ENCODE measurements at places on chromosomes 3 and 15.
A peak's percentile ranks its signal among the peaks of the same experiment; 100 is the strongest.

GRCh38 chr3:143482106-143483088 lies 362.8 kb downstream of the CHST2 start:
- no peak for DNase-seq

DNA sequence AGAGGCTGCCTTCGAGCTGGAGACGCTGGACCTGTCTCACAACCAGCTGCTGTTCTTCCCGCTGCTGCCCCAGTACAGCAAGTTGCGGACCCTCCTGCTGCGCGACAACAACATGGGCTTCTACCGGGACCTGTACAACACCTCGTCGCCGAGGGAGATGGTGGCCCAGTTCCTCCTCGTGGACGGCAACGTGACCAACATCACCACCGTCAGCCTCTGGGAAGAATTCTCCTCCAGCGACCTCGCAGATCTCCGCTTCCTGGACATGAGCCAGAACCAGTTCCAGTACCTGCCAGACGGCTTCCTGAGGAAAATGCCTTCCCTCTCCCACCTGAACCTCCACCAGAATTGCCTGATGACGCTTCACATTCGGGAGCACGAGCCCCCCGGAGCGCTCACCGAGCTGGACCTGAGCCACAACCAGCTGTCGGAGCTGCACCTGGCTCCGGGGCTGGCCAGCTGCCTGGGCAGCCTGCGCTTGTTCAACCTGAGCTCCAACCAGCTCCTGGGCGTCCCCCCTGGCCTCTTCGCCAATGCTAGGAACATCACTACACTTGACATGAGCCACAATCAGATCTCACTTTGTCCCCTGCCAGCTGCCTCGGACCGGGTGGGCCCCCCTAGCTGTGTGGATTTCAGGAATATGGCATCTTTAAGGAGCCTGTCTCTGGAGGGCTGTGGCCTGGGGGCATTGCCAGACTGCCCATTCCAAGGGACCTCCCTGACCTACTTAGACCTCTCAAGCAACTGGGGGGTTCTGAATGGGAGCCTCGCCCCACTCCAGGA lies 21.1 kb downstream of the NRROS start:
- DNase-seq, result no peak

- DNase-seq, result no peak
Observed at GRCh38 chr3:31754575-31755278, 222.0 kb downstream of the STT3B start.

DNA sequence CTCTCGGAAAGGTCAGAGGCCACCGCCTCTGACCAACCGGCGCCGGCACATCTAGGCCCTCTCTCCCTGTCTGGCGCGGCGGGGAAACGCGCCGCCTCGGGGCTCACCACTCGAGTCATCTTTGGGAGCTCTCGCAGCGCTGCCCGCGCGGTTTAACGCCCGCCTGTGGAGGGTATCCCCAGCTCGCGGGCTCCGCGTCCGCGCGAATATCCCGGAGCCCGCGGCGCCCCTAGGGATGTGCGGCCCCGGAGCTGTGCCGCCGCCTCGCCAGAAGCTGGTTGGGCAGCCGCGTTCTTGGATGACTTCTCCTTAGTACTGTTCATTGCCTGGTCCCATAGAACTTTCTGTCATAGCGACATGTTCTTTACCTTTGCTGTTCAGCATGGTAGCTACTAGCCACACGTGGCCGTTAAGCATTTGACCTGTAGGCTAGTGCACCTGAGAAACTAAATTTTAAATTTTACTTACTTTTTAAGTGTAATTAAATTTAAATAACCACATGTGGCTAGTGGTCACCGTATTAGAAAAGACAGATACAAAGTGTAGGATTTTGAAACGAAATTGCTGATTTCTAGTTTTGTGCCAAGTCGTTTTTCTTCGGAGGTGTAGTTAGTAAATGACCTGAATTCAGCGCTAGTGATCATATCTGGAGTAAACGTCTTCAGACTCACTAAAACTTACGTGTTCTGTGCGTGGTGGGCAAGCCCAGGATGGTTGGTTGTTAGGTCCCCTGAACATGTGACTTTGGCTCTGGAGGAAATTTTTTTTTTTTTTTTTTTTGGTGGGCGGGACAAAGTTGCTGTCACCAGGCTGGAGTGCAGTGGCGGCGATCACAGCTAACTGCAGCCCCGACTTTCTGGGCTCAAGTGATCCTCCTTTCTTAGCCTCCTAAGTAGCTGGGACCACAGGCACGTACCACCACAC lies 835 bp downstream of the ARIH2 start:
- peak; percentile 33 for DNase-seq

DNA sequence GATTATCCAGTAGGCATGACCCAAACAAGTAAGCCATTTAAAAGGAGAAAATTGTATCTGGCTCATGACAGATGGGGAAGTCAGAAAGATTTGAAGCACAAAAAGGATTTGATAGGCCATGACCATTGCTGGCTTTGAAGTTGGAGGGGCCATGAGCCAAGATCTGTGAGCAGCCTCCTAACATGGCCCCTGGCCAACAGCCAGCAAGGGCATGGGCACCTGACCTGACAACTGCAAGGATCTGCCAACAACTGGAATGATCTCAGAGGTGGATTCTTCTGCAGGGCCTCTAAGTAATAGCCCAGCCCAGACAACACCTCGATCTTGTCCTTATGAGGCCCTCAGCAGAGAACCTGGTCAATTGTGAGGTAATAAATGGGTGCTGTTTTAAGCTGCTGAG lies 93.0 kb downstream of the ARNT2 start:
- no peak for DNase-seq

DNA sequence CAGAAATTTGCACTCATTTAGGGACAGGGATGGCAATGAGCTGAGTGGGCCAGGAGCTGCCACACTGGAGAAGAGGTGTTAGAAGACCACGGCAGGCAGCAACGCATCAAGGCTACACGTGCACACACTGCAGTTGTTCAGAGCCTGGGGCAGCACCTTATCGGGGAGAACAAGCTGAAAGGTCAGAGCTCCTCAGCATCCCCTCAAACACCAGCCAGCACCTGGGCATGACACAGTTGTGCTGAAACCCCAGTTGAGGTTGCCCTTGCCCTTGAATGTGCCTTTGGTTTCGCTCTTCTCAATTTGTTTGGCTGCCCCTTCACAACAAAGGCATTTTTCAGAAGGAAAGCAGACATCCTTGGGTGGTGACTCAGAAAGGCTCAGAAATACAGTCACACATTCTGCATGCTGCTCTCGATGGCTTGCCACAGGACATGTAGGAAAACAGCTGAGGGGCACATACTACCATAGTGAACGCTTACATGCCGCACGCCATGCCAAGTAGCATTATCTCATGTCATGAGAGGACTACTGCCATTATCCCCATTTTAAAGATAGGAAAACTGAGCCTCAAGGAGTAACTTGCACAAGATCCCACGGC lies 57.6 kb downstream of the ST8SIA2 start:
- no peak for DNase-seq

GRCh38 chr15:101123222-101123910 lies 128.5 kb downstream of the CHSY1 start:
- DNase-seq, result no peak

DNA sequence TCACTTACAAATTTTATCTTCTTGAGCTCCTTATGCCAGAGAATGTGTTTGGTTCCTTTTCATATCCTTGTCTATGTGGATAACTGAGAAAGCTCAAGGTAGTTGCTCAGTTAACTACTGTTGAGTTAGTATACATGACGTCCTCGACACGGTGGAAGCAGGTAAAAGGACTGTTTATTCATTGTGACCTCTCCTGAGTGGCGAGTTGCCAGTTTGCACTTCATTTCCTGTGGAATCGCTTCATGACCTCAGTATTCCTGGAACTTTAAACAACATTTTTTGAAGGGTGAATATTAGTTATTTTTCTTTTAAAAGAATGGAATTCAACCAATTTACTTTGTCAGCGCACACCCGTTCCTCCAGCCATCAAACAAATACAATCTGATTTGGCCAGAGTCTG lies 1.2 kb upstream of the TPRG1 start:
- no peak for DNase-seq

GRCh38 chr15:68281008-68281407 lies 3.5 kb downstream of the FEM1B start:
- DNase-seq, result no peak

- DNase-seq, result no peak
Observed at GRCh38 chr3:187713504-187713903, 11.1 kb upstream of the RTP2 start.

GRCh38 chr3:66819993-66820501 lies 178.1 kb upstream of the KBTBD8 start:
- DNase-seq, result no peak

GRCh38 chr15:68012911-68013310 lies 41.2 kb upstream of the PIAS1 start:
- no peak for DNase-seq

DNA sequence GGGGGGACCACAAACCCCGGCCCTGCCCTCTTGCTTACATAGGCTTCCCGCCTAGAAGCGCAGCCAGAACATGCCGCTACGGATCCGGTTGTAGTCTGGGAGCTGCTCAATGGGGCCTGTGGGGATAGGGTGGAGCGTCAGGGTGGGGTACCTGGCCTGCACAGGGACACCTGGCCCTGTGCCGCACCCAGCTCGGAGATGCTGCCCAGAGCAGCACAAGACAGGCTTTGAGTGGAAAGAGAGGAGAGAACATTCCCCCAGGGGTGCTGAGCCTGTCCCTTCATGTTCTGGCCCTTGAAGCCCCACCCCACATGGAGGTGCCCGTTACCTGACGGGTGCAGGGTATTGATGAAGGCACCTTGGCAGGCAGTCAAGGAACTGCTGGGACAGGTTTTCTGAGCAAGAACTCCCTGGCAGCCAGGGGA lies 4.0 kb upstream of the COL7A1 start:
- DNase-seq, result no peak

DNA sequence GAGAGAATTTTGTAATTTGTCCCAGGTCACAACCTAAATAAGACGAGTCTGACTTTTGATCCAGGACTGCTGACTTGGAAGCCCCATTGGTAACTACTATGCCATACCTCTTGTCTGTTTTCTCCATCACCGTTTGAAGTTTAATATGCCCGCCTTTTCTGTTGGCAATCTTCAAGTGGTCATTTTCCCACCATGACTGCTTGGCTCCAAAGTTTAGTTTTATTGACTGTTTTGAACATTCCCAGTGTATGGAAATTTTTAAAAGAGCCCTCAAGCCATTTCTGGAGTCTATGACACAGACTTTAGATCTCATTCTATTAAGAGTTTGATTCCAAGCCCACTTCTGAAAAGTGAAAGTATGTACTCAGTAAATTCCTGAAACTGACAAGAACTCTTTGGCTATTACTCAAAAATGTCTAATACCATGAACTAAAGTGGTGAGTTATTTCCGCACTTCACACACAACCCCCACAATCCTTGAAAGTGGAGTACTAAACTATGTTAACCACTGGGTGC lies 136.7 kb upstream of the ADAMTS9 start:
- DNase-seq, result no peak

- DNase-seq, result no peak
Observed at GRCh38 chr3:170739410-170739809, 130.6 kb downstream of the RPL22L1 start.

DNA sequence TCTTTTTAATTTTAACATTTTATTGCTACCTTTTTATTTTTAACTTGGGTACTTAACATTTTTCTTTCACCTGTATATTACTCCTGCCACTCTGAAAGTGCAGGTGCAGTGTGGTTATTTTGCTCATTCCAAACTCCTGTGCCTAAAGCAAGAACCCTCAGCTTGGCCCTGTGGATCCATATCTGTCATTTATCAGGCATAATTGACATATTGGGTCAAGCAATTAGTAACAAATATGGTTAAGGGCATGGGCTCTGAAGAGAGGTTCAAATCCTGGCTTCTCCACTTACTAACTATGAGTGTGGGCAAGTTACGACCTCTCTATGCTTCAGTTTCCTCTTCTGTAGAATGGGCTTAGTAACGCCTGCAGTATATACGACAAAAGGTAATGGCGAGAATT lies 9.8 kb upstream of the VPS8 start:
- no peak for DNase-seq

GRCh38 chr3:171415070-171415469 lies 45.1 kb downstream of the TNIK start:
- DNase-seq, result no peak

DNA sequence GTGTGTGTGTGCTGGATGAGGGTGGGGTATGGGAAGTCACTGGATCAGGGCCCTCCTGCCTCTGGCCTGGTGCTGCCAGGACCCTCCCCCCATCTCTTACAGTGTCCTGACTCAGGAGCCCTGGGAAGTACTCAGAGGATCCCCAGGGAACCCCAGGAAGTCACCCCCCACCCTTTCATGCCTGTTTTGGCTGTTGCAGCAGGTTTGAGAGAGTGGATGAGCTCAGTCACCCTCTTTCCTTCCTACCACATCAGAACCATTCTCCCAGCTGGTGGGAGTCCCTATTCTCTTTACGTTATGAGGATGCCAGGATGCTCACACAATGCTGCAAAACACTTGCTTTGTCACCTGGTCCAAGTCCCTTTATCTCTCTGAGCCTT lies 59.0 kb downstream of the BDH1 start:
- DNase-seq, result no peak

- DNase-seq, result no peak
Observed at GRCh38 chr3:180433152-180433551, 168.8 kb upstream of the TTC14 start.

GRCh38 chr15:76961268-76962011 lies 29.9 kb downstream of the RCN2 start:
- DNase-seq, result no peak

DNA sequence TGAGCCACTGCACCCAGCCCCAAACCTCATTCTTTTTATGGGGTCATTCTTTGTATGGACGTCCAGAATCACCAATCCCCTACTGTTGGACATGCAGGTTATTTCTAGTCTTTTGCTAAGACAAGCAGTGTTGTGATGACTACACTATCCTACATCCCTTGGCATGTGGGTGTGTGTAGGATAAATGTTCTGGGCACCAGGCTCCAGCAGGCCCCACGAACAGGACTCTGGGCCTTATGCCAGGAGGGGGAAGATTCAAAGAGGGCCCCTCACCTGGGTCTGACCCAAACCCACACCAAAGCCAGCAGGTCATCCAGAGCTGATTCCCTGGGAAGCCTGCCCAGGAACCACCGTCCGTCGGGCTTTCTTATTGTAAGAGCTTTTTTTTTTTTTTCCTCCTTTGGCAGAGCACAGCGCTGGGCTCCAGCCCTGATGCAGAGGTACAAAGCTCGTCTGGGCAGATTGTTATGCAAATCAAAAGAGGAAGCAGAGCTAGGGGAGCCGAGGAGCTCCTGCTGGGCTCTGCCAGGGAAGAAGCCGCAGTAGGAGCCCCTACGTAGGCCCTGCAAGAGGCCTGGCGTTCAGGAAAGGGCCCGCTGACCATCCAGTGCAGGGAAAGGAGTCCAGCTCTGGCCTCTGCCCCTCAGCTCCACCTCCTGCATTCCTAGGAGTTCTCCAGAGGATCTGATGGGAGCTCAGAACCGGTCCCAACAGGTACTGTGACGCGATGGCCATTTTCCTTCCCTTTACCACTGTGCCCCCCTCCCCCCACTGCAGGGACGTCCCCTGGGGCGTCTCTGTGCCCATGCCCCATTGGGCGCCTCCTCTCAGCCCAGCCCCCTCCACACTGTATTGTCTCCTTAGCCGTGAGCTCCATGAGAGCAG lies 29.0 kb upstream of the FURIN start:
- DNase-seq, result no peak

Data from activated CD4-positive, alpha-beta T cell treated with anti-CD3 and anti-CD28 coated beads, Interleukin-2, amount 50 U/mL, for 4 hours (primary cell).